ENCODE measurements at places on chromosomes 6 and 20.
A peak's percentile ranks its signal among the peaks of the same experiment; 100 is the strongest.

DNA sequence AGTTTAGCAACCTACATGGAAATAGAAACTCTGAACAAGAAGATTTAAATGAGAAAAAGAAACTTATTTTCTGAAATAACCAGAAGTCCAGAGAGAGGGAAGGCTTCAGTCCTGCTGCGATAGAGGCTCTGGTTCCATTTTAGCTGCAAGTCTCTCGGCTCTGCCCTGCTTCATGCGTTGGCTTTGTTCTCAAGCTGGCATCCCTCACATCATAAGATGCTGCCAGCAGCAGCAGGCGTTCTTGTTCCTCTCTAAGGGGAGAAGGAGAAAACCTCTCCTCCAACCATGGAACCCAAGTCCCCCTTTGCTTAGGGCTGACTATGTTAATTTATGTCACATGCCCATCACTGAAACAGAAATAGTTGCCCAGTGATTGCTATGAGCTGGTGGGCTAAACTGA, 46.4 kb upstream of the PMEPA1 start:
- no peak for DNase-seq

GRCh38 chr20:60820918-60821317, 431.1 kb upstream of the CDH4 start:
- no peak for DNase-seq

GRCh38 chr20:47897461-47897860, 112.2 kb upstream of the SULF2 start:
- DNase-seq, result no peak

- no peak for DNase-seq
These were observed 155.3 kb downstream of the ZMYND8 start for GRCh38 chr20:47201074-47201730.

DNA sequence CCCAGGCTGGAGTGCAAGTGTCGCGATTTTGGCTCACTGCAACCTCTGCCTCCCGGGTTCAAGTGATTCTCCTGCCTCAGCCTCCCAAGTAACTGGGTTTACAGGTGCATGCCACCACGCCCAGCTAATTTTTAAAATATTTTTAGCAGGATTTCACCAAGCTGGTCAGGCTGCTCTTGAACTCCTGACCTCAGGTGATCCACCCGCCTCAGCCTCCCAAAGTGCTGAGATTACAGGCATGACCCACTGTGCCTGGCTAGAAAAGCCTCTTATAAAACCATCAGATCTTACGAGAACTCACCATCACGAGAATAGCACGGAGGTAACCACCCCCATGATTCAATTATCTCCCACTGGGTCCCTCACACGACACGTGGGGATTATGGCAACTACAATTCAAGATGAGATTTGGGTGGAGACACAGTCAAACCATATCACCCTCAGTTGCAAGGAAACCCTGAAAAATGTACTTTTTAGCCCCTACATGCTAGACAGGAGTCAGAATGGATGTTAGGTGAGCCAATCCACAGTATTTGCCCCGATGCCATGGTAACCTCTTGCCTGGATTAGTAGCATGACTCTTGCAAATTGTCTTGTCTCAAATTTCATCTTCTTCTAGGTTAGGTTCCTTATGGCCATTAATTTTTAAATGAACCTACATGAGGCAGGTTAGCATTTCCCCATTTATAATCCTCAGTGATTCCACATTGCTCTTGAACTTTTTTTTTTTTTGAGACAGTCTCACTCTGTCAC, 17.1 kb upstream of the SASH1 start:
- no peak for DNase-seq

- peak; percentile 29 for DNase-seq
These were observed 12.1 kb upstream of the OCSTAMP start for GRCh38 chr20:46562373-46563169.
